ENCODE measurements at places on chromosomes 7 and 10.

DNA sequence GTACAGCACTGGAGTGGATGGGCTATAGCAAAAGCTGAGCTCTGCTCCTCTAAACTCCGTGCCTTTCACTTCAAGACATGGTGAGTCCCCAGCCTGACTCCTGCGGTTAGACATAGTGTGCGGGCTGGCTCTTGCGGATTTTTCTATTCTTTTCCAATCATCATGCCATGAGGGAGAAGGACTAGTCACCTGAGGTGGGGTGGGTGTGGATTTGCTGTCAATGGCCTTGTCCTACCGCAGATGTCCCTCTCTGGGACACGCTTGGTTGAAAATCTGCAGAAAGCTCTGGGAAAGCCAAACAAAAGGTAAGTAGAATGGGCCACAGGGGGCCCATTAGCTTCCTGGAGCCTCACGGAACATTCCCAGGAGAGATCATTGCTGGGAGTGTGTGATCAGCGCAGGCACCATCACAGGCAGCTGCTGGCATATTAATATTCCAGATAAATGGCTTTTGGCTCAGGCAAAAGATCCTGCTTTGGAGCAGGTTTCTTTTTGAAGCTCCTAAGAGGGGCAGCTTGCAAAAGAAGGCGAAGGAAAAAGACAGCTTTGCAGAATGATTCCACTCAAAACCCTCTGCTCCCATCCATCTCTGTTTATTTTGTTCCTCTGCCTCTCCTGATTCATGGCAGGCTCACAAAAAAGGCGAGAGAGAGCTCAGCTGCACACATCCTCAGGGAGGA, 509.0 kb upstream of the ZMIZ1 start:
- DNase-seq = no peak

GRCh38 chr10:109451879-109452278, 471.4 kb downstream of the XPNPEP1 start:
- DNase-seq = no peak

DNA sequence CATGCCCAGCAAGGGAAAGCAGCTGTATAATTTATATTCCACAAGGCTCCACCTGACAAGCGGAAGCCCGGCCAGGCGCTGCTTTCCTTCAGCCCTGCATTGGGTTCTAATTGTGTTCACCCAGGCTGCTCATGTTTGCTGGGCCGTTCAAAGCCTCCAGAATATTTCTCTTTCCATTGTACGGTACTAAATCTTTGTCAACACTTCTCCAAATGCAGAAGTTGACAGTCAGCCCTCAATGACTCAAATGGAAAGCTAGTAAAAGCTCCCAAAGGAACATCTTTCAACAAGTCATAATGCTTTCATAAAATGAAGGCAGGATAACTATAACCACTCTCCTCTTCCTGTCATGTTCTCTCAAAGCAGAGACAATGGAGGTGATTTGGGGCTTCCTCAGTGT, 17.8 kb upstream of the CPXM2 start:
- DNase-seq = no peak

- no peak for DNase-seq
These were observed 23.1 kb downstream of the DNAJB9 start for GRCh38 chr7:108592646-108593201.

DNA sequence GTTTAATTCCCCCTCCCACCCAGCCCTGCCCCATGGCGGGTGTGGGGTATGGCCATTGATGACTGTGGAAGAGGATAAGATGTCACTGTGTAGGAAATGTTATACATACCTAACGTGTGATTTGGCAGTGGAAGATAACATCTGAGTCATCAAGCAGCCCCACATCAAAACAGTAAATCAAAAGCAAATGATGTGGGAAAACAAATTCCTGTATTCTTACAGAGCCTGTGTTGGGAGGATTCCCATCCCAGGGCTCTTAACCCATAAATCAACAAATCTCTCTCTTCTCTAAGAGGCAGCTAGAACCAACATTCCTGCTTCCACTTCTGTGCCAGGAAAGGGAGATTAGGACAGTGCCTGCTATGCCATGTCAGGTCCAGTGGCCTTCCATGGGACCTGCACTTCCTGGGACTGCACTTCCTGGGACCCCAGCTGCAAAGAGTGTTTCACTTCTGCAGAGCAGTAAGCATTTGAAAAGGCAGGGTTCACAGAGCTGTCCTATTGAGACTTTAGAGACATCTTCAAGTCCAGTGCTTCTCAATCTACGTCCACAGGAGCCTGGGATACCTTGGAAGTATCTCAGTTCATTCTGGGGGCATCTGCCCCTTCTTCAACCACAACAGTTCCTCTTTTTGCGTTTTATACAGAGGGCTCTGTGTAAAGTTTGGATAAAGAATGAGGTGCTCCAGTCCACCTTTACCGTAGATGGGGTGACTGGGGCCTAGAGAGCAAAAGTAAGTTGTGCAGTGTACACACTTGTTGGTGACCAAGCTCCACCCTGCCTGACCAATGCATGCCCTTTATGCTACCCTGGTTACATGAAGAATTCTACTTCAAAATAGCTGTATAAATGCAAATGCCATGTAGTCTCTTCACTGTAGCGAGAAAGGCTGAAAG, 45.7 kb downstream of the ATXN7L1 start:
- DNase-seq = no peak
